Foreskin keratinocyte (primary cell): ENCODE measurements at places on chromosomes 2 and 18. TPM values are rescaled to one million over a fixed set of nuclear protein-coding genes. Genes with fewer than 3 reads are reported as not detected.

- DNase-seq: no peak
These were observed 7.7 kb upstream of the SP140L start for GRCh38 chr2:230319211-230319862.

- no peak for DNase-seq
These were observed 48.0 kb upstream of the HNRNPA3 start for GRCh38 chr2:177164584-177165052.

RNF144A gene
- 6.5 and 7.5 TPM in 2 replicates for total RNA-seq

GRCh38 chr2:189016311-189016861 lies 42.2 kb downstream of the COL3A1 start:
- no peak for DNase-seq

GRCh38 chr2:136004965-136005364 lies 19.5 kb upstream of the DARS1 start:
- DNase-seq: no peak

DNA sequence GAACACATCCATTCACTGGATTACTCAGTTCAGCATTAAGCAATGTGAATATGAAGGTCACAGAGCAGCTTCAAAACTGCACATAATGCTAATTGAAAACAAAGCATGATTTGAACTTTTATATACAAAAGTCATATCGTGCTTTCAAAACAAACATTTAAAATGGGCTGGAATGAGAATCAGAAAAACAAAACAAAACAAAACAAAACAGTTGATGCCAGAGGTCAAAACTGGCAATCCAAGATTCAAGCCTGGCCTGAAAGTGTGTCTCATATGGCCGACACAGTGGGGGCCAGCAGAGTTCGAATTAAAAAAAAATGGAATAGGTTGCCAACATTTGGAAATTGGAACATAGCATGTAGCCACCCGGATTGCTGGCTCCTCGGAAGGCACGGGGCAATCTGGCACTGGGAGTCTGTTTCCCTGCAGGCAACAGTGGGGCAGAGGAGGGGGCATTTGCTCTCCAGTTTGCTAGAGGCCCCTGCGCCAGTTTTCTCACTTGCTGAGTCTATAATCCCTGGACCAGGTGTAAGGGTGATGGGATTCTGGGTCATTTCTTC lies 294.4 kb downstream of the ZNF521 start:
- DNase-seq: no peak

CFAP65 gene
- not detected in 2 replicates for total RNA-seq

- DNase-seq: no peak
These were observed 63.9 kb downstream of the NEB start for GRCh38 chr2:151670346-151670745.

SCN9A gene
- total RNA-seq: 0.39 and 0.85 TPM in 2 replicates

DNA sequence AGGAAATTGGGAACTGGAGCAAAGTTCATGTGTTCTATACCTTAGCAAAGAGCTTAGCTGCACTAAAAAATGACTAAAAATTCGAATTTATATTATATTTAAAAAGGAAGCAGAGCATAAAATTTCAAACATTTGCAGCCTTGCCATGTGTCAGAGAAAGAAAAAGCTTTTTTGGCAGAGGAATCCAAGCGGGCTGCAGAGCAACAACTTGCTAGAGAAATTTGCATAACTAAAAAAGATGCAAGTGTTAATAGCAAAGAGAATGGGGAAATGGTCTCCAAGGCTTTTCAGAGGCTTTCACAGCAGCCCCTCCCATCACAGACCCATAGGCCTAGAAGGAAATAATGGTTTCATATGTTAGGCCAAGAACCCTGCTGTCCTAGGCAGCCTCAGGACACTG lies 1315.9 kb downstream of the DSC3 start:
- no peak for DNase-seq

DNA sequence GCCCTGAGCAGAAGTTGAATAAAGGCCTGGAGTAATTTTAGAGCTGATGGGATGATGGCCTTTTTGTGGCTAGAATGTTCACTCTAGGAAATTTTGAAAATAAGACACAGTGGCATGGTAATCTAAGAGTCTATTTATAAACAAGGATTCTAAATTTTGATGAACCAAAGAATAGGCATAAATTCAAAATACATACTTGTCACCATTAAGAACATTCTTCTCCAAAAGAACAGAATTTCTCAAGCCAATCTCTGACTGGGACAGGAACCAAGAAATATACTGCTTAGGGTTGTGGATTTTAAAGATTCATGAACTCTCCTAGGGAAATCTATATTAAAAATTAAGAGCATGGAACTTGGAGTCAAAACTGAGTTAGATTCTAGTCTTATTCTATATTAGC lies 98.2 kb upstream of the SETBP1 start:
- DNase-seq: no peak

MARCHF4 gene
- total RNA-seq: 13.2 and 16.7 TPM in 2 replicates

DNA sequence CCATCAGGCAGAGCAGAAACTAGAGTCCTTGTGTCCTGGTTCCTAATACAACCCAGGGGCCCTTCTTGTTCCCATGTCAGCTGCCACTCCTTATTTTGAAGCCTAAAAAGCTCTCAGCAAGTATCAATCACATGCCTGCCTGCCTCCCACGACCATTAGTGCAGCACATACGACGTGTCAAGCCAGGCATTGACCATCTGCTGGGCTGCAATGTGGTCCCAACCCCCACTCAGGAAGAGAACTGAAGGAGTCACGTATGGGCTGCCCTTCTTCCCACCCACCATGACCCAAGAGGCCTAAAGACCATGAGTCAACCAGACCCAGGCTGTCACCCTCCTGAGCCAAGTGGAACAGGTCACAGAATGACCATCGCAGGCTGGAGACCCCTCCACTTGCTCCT lies 98.8 kb downstream of the KLHL29 start:
- DNase-seq: no peak

DNA sequence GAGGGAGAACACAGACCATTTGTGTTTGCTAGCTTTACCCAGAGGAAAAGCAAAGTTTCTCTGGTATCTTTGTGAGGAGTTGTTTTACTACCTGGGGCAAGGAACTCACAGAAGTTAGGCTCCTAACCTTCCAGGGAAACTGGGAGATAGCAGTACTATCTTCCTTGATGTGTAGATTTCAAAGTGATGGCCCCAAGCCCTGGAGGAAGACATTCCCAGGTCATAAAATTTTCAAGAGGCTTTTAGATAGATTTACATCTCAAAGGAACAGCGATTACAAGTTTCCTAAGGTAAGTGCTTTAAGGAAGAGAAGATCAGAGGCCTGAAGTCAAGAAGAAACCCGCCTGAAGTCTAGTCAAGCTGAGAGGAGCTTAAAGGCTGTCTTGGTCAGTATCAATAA lies 1187.8 kb upstream of the TMEFF2 start:
- no peak for DNase-seq

RUFY4 gene
- total RNA-seq: not detected in 2 replicates

- no peak for DNase-seq
These were observed 87.9 kb downstream of the CDCA7 start for GRCh38 chr2:173442542-173442941.

PPP1R1C gene
- total RNA-seq: 7.3 and 8.1 TPM in 2 replicates

DNA sequence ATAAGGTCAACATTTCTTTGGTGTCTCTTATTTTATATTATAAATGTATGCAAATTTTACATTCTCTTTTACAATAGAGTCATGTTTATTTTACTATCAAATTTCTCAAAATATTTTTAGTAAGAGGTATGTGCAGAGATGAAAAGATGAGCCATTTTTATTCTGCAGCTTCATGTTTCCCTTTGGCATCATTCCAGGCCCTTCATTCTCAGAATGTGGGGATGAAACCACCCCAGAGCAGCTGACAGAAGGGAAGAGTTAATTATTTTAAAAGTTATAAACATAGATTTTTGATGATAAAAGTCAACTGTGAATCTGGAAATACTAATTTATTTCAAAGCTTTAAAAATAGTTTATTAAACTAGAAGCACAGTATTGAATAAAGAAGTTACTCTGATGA lies 12.8 kb upstream of the FSHR start:
- DNase-seq: no peak
